Activated naive CD8-positive, alpha-beta T cell treated with anti-CD3 and anti-CD28 coated beads, Interleukin-2, amount 50 U/mL, for 24 hours (primary cell): ENCODE measurements at places on chromosomes 2 and 18.

DNA sequence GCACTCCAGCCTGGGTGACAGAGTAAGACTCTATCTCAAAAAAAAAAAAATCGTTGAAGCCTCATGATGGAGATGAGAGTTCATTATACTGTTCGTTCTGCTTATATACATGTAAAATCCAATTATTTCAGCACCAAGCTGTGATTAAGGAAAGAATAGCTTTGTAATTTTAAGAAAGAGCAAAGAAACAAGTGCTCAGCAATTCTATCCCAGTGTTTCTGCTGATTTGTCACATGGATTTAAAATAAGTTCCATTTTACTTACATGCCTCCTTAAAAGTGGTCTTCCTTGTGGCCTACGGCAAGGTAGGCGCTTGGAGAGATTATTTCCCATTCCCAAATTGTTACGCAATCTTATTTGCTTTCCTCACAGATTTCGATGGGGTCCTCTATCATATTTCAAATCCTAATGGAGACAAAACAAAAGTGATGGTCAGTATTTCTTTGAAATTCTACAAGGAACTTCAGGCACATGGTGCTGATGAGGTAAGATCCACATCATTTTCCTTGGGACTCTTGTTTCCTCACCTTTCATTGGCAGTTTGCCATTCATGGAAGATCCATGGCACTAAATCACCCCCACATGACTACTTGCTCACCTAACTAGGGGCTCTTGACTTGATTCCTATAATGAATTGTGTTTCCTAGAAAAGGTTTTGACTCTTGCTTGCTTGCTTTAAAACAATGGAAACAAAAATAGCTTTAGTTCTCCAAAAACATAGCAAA is 11.5 kb downstream of the ARPC2 start:
- no peak for DNase-seq

DNA sequence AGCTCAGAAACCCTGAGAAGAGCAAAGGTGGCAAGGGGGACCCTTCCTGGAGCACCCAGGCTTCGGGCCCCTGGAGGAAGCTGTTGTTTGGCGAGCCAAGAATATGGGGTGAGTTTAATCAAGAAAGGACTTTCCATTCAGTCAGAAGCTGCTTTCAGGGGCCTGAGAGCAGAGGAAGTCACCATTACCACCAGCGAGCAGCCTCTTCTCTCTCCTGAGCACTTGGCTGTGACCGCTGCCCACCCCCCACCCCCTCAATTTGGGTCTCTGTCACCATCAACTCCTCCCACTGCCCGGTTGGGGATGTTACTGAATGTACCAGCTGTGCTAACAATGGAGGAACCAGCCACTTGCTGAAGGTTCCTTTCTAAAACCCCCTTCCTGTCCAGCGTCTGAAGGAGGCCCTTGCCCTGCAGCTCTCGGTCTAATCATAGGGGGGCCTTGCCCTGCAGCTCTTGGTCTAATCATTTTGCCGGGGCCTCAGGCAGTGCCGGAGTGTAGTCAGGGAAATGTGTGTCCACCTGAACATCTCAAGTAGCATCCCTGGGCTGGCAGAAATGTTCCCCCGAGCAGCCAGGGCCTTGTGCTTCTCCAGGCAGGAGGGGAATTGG is 943 bp downstream of the INPP5D start:
- DNase-seq = peak; percentile 57

DNA sequence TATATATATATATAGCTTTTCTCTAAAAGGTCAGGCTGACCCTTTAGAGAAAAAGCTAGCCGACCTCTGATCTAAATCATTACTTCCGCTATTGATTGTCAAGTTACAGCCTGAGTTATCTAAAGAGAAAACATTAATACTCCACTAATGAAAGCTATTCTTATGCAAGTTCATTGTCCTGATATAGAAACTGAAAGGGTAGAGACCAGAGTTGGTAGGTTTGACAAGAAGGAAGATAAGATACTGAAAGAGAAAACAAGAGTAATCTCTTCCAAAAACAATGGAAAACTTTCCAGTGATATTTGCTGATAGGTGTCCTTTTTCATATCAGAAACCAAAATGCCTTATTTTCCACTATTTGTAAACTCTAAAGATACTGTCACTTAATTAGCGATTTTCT is 62.8 kb upstream of the SLC39A10 start:
- DNase-seq = no peak

GRCh38 chr2:105488285-105488684 is 89.4 kb upstream of the FHL2 start:
- no peak for DNase-seq

DNA sequence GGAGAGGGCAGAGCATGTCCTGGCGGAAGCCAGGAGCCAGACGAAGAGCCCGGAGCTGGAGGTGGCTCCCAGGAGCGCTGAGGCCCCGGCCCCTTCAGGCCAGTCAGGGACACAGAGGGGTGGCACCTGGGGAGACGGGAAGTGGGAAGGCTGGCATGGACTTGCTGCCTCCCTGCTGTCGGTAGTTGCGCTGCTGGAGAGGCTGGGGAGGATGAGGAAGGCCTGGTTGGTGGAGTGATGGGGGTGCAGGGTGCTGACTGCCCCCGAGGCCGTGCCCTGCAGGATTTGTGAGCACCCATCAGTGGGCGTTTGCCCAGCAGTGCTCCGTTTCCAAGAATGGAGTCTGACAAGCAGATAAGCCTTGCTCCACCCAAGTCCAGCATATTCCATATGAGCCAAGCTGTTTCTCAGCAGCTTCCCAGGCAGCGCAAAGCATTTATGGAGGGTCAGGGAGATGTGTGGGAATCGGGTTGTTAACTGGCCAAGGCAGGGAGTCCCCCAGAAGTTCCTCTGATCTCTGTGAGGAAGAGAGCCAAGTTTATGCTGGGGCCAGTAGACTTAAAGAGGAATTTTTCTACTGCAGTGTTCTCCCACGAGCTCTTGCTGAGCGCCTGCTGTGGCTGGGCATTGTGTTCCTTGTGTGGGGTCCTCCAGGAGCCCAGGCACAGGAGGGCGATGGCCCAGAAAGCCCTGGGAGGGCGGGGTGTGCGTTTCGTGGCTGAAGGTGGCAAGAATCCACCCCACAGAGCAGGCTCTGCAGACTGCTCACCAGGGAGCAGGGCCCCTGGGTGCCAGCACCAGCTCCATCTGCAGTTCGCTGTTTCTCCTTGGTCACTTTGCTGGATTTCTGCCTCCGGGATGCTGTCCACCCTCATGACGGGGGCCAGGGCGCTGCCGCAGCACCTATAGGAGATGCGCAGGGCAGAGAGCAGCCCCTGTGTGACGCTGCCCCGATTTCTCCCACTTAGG is 250.2 kb downstream of the ALPK2 start:
- no peak for DNase-seq

- no peak for DNase-seq
Observed at GRCh38 chr18:36197511-36198166, 10.3 kb downstream of the MOCOS start.

GRCh38 chr2:32772638-32773447 is 145.0 kb downstream of the TTC27 start:
- no peak for DNase-seq

GRCh38 chr2:16094811-16095210 is 154.5 kb downstream of the MYCN start:
- no peak for DNase-seq

DNA sequence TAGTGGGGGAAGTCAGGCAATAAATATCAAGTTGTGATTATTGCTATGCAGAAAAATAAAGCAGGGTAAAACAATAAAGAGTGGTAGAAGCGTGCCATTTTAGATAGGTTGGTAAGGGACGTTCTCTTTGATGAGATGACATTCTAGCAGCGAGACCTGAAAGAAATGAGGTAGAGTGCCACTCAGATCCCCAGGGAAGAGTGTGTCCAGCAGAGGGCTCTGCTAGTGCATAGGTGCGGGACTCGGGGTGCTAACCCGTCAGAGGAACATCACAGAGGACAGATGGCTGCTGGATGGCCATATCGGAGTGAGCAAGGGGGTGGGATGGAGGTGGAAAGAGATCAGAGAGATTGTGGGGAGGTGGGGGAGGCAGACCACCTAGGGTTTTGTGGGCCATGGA is 16.3 kb upstream of the GTF2A1L start:
- DNase-seq = no peak

DNA sequence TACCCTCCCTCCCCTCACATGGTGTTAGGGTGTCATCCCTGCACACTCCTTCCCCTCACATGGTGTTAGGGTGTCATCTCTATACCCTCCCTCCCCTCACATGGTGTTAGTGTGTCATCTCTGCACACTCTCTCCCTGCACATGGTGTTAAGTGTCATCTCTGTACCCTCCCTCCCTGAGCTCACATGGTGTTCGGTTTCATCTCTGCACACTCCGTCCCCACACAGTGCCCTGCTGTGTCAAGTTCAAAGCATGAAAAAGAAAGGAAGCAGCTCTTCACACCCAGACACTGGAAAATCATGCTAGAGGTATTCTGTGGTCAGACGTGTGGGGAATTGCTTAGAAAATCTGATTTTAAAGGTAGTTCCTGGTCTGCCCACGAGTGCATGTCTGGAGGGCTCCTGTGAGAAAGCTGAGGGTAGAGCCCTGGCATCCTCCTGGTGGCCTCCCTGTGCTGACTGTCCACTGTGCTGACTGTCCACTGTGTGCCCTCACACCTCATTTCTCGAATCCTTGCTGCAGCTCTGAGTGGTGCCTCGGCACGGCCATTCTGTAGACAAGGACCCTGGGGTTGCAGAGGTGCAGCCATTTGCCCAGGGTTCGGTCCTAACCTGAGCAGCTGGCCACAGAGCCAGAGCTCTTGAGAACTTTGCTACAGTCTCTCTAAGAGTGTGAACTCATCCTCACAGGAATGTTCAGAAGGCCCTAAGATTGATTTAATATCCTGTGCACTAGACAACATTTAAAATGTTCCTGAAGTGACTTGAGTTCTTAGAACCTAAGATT is 69.1 kb upstream of the NFATC1 start:
- no peak for DNase-seq

DNA sequence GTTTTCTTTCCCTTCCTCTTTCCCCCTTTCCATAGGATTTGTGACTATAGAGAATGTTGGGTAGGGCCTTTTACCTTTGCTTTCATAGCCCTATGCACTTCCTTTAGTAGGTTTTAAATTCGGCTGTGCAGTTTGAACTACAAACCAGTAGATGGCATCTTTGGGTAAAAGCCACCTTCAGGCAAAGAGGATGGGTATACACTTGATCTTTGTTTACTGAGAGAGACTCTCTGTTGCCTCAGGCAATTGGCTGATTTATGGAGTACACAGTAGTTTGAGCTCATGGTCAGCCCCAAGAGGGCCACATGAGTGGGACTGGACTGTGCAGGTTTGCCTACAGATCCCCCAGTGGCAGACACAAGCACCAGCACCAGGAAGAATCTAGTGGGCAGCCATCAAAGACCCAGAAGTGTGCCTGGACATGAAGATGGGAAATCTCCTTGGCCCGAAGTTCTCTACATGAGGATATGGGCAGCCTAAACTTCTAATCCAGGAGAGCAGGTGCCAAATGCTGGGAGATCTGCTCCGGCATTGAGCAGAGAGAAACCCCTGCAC is 1304.3 kb upstream of the DDX18 start:
- DNase-seq = no peak

GRCh38 chr18:22831441-22831904 is 101.7 kb upstream of the RBBP8 start:
- DNase-seq = no peak

DNA sequence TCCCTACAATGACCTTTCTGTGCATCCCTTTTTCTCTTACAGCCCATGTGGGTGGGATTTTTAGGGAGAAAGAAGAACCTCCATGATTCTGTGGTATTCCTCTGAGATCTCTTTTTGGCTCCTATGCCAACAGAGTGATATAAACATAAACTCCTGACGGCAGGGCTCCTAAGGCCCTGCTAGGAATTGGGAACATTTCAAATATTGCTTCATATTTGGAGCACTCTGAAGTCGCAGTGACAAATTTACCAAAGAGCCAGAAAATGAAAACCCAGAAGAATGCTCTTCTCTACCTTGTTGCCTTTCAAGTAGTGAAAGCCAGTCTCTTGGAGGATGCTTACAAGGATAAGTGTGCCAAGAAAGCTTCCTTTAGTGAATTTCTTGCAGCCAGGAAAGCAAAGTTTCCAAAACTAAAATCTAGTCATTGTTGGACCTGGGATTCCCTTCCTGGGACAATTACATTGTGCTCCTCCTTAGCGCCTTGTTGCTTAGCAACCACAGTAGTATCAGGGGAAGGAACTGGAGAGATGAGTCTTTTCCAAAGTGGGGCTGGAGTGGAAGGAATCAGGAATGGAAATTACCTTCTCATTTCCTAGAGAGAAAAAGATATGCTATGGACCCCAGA is 7.3 kb upstream of the SETBP1 start:
- DNase-seq = no peak

GRCh38 chr2:12284037-12284436 is 432.7 kb upstream of the TRIB2 start:
- no peak for DNase-seq

GRCh38 chr2:218826791-218827190 is 4.8 kb downstream of the PRKAG3 start:
- no peak for DNase-seq

- no peak for DNase-seq
Observed at GRCh38 chr2:115549611-115550130, 1107.2 kb downstream of the DPP10 start.

DNA sequence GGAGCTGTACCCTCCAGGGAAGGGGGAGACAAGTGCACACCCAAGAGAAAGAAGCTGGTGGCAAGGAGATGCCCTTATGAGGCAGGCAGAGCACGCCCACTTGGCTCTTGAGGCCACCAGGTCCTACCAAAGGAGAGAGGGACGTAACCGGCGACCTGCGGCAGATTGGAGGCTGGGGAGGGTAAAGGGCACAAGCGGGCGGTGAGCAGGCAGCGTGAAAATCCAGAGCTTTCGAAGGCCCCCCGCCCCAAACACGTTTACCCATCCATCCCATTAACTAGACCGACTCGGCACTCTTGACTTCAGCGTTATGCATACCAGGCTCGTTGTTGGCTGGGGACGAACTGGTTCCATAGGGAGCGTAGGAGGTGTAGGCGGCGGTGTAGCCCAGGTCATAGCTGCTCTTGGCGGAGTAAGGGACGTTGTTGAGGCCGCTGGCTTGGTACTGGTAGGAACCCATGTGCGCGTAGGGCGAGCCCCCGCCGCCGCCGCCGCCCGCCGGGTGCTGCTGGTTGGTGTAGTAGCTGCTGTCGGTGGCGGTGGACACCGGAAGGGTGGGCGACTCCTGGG is 794 bp downstream of the DLX2 start:
- DNase-seq = no peak
